ENCODE measurements at places on chromosomes 3 and 15. TPM values are rescaled to one million over a fixed set of nuclear protein-coding genes. Genes with fewer than 3 reads are reported as not detected.

Gene POLQ
- total RNA-seq: 4.9 TPM

Gene C2CD4A
- 2.1 TPM for total RNA-seq

Gene CLDN18
- not detected for total RNA-seq

Gene SLC6A20
- total RNA-seq: not detected

Gene LIPC
- not detected for total RNA-seq

Gene BNC1
- 74.7 TPM for total RNA-seq

Gene ARPIN
- total RNA-seq: 14.1 TPM

Gene SLC2A2
- total RNA-seq: not detected

Gene NR1I2
- not detected for total RNA-seq

Gene RETNLB
- total RNA-seq: not detected

Gene TMEM266
- total RNA-seq: 0.07 TPM

Gene CCR9
- not detected for total RNA-seq

Gene CCNL1
- 55.2 TPM for total RNA-seq

Gene SMCO1
- total RNA-seq: not detected

Gene SLC15A2
- 3.0 TPM for total RNA-seq

Gene INKA1
- 21.7 TPM for total RNA-seq

Gene GLCE
- 11.8 TPM for total RNA-seq

Gene TMC3
- total RNA-seq: not detected

Gene FEM1B
- 27.5 TPM for total RNA-seq

Gene MORC1
- total RNA-seq: not detected

Gene PRR20G
- not detected for total RNA-seq

Gene LRRC15
- total RNA-seq: not detected

Gene RCN2
- total RNA-seq: 51.3 TPM

Gene STARD9
- total RNA-seq: 1.3 TPM

Gene SCAANT1
- not detected for total RNA-seq

Gene PLSCR2
- total RNA-seq: not detected

Gene VPS8
- 17.4 TPM for total RNA-seq

Gene TTC23
- total RNA-seq: 15.9 TPM

Gene GRK7
- 0.07 TPM for total RNA-seq

Gene FAM174B
- total RNA-seq: 3.2 TPM

Gene MYRIP
- total RNA-seq: not detected

Measured in airway epithelial cell (primary cell).